ENCODE measurements at places on chromosomes 13 and 19.
A peak's percentile ranks its signal among the peaks of the same experiment; 100 is the strongest.

- DNase-seq: peak; percentile 82
Observed at GRCh38 chr19:55165952-55166529, 372 bp downstream of the DNAAF3 start.

- DNase-seq: no peak
Observed at GRCh38 chr19:49704888-49705642, 14.1 kb downstream of the CPT1C start.

DNA sequence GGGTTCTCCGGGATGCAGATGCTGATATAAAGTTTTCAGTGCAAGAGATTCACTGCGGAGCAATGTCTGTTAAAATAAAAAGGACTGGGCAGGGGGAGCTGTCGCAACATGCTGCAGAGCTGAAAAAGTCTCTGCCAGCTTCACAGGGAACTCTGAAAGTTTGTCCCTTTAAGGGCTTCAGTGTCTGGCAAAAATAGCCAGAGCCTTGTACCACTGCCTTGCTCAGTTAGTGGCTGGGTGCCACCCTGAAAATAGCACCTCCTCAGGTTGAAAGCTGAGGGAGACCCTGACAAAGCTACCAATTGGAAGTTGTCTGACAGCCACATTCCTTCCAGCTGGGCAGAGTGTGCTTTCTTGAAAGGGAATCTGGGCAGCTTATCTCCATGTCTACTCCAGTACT, 3.0 kb upstream of the NDFIP2 start:
- DNase-seq: no peak

DNA sequence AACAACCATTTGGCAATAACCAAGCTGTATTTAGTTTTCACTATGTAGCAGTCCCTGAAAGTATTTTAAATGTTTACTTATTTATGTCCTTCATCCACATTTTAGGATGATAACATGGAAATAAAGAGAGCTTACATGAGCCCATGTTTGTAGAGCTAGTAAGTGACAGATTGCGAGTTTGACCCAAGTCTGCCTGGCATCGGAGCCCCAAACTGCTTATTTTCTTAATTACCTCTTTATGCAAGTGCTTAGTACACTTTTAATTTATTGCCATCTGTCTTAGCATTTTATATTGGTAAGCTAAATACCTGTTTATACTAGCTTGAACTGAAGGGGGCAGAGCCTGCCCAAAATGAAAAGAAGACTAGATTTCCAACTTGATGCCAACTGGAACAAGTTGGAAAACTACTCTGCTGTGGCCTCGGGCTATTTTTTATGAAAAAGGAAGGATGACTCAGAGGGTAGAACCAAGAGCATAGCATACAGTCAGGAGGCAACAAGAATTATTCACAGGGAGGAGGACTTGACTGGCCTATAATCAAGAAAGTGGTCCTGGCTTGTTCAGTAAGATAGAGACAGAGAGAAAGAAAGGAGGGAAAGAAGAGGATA, 150.2 kb downstream of the NDFIP2 start:
- DNase-seq: no peak

DNA sequence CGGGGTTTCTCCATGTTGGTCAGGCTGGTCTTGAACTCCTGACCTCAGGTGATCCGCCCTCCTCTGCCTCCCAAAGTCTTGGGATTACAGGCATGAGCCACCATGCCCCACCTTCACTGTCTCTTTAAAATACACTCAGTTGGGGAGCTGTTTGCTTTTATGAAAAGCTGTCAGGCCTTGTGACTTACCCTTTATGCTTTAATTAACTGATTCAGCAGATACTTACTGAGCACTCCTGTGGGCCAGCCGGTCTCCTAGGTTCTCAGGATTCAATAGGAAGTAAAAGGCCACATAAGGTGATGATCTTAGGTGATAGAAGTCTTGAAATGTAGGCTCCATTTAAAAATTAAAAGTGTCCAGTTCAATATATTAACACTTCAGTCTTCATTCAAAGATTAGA, 7.5 kb downstream of the UBAC2 start:
- no peak for DNase-seq

DNA sequence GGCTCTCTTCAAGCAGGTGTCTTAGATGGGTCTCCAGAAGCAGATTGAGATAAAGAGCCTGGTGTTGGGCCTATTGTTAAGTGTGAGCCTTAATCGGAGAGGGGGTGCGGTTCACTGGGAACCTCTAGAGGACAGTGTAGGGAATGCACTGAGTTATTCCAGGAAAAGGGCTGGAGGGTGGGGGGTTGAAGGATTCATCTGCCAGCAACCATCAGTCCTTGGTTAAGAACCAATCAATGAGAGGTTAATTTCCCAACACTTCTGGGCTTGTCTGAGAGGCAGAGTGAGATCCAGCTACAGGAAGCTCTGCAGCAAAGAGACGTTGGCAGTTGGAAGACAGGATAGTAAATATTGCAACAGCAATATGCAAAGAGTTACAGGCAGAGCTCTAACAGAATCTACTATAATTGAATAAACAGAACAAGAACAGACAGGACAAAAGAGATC, 28.7 kb downstream of the CYP4F2 start:
- peak; percentile 59 for DNase-seq

DNA sequence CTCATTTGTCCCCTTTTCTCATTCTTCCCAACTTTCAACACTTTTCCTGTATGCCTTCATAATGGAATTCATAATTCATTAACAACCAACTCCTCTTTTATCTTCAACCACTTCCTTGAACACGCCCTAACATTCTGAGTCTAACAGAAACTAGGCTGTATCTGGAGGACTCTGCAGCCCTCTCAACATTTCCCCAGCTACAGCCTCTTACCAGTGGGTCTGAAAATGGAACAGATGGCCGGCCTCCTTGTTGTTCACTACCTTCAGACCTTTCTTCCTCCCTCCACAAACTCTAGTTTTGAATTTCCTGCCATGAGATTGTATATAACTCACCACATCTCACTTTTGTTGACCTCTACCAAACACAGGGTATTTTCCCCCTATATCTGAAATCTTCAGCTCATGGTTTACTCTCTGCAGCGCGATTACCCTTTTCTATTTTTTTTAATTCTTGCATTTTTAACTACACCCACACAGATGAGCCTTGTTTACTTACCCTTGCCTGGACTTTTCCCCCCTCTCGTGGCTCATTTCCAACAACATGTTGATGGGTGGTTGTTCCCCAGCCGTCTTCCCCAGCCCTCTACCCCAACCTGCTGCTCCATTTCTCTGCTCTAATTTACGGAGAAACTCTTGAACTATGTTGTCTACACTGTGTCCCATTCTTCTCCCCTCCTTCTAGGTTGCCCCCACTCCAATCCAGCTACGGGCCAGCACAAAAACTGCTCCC, 846 bp downstream of the ZNF790 start:
- no peak for DNase-seq

GRCh38 chr13:77687799-77688198, 9.7 kb upstream of the SLAIN1 start:
- no peak for DNase-seq

All from SHP77 treated with DMSO at 0.1 percent for 48 hours (cell line).